Cerebellum (tissue), 4 donors: ENCODE measurements at places on chromosomes 12 and 14.

DNA sequence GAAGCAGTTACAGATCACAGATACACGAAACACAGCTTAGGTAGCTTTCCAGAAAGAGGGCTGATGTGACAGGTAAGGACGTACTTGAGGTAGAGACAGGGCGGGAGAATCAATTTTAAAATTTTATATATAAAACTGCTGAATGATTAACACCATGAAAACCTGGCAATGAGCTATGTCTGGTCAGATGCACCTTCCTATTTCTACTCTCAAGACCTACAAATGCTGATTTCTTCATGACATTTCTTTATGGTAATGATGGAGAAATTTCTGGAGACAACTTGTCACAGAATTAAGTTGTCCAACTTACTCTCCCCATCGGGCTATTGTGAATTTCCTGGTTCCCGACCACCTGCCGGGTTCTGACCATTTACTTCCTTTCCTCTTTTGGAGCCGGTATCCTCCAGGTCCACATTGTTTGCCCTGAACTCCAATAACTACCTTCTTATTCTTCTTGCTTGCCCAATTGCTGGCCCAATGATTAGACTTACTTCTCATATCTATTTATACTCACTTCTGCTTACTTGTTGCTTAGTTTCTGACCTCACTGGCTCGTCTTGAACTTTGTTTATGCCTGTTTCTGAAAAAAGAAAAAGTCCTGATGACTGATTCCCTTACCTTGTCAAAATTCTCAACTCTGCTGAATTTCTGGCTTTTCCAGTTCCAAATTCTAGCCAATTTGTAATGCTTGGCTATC is 12.8 kb upstream of the ATP2B1 start:
- DNase-seq, result no peak

DNA sequence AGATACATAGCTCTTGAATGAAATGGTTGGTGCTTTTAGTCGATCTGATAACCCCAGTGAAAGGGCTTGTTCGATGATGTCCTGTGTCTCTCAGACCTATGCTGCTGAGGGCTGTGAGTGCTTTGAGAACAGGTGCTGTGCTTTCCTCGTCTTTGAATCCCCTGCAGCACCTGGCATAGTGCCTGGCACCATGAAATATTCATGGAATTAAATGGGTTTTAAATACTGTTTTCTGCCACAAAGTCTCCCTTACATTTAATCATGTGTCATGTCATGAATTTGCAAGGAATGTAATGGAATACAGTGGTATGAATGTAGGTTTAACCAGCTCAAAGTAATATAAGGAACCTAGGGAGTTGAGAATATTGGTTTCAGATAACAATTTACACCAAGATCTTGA is 220.5 kb upstream of the PRICKLE1 start:
- DNase-seq, result no peak

GRCh38 chr12:8948701-8949341 is 624 bp downstream of the M6PR start:
- DNase-seq, result peak; percentile 6

GRCh38 chr12:131990066-131990979 is 40.6 kb downstream of the EP400 start:
- no peak for DNase-seq

DNA sequence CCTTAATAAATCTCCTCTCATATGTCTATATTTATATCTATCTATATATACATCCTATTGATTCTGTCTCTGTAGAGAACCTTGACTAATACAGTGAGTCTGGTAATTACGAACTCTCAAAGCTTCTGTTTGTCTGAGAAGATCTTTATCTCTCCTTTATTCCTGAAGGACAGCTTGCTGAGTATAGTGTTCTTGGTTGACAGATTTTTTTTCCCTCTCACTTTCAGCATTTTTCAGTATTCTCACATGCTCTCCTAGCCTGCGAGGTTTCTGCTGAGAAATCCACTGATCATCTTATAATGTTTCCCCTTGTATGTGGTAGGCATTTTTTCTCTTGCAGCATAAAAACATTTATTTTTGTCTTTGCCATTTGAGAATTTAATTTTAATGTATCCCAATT is 67.1 kb downstream of the GPHN start:
- no peak for DNase-seq

DNA sequence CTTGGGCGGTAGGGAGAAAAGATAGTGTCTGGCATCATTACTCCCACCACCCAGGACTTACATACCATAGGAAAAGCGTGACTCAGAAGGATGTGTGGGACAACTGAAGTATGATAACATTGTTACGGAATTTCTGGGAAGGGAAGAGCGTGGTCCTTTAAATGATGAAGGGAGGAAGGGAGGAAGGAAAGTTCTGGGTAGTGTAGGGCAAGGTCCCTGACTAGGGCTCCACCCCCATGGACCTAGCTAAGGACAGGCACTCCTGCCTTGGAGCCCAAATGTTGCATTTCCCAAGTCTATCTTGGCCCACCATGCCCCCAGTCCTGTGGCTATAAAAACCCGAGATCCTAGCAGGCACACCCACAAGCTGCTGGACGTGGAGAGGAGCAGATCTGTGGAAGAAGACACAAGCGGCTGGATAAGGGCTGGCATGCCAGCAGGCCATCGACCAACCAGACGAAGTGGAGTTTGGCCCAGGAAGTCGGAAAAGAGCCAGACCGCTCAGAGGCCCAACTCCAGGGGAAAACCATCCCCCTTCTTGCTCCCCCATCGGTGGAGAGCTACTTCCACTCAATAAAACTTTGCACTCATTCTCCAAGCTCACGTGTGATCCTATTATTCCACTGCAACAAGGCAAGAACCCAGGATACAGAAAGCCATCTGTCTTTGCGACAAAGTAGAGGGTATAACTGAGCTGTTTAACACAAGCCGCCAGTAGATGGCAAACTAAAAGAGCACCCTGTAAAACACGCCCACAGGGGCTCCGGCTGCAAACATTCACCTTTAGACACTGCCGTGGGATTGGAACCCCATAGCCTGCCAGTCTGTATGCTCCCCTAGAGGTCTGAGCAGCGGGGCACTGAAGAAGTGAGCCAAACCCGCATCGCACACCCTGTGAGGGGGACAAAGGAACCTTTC is 23.0 kb upstream of the RAB21 start:
- DNase-seq, result no peak

DNA sequence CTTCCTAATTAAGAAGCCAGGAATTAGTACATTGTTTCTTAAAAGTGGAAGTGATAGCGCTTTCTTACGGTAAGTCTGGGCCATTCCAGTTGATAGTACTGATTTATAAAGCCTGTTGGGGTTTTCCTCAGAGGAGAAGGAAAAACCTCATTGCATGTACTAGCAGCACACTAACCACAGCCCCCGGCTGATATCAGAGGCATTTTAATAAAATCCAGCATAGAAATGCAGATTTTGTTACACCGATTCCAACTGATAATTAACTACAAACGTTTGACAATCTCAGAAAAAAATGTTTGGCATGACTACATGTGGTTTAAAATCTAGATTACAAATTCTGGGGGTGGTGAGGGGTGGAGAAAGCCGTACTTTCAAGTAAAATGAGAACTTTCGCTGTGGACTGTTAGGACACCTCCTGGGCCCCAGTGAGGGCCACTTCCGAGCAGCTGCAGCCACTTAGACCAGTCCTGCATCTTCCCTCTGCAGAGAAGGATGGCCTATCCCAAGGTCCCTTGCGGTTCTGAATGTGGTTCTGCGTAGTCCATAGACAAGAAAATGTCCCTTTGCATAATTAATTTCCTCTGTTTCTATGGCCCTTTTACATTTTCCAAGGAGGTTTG is 374.4 kb downstream of the NUAK1 start:
- DNase-seq, result no peak

DNA sequence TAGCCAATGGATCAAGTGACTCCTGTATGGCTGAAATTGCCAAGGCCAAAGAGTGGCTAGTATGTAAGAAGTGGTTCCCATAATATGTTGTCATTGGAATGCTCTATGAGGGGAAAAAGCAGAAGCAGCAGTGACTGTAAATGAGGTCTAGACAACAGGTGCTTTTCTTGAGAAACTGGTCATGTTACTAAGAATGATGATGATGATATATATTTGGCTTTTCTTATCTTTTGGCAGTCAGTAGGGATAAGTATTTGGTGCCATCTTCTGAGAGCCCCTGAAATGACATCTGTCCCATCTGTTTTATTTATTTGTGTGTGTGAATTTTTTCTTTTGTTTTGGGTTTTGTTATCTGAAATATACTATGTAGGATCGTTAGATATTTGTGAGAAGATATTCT is 141.7 kb downstream of the SYT1 start:
- no peak for DNase-seq

- DNase-seq, result no peak
Measured at GRCh38 chr12:54418441-54419087, 502 bp downstream of the ITGA5 start.

DNA sequence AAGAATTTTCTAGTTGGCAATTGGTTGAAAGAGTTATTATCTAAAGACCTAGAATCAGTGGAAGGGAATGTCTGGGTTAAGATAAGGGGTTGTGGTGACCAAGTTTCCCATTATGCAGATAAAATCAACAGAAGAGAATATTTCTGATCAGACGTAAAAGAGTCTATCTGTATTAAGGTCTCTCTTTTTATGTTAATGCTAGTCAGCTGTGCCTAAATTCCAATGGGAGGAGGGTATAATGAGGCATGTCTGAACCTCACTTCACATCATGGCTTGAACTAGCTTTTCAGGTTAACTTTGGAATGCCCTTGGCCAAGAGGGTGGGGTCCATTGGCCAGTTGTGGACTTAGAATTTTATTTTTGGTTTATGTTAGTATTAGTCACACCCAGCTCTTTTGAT is 34.3 kb upstream of the CHST11 start:
- no peak for DNase-seq

DNA sequence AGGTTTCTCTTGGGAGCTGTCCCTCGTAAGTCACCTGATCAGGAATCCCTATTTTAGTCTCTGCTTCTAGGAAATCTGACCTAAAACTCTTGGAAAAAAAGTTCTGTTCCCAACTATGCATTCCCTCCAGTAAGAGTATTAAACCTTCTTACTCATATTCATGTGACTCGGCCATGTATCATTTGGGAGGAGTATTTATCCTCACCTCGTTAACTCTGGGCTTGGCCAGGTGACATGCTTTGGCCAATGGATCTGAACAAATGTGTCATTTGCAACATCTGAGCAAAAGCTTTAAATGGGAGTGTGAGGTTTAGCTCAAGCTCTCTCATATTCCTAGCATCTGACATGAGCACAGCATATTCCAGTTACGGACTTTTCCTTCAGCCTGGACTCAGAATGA is 226.8 kb downstream of the NUAK1 start:
- no peak for DNase-seq

- no peak for DNase-seq
Measured at GRCh38 chr14:92443167-92443566, 70.4 kb upstream of the RIN3 start.

DNA sequence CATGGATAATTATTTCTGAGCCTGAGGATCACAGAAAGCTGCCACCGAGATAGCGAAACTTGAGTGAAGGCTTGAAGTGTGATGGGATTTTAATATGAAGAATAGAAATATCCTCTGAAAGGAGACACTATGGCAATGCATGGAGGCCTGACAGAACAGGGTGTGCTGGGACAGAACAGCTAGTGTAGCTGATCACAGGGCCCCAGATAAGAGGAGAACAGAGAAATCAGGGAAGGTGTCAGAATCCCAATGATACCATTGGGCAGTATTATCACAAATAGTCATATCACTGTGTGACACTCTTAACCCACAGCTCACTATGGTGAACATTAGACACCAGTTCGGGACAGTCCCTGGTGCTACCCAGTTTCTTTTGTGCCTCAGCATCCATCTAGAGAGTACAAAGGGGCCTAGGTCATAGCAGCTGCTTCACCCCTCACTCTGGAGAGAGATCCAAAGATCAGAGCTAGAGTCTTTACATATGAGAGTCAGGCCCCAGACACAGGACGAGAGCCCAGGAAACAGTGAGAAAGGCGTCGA is 506 bp upstream of the OR10P1 start:
- no peak for DNase-seq

DNA sequence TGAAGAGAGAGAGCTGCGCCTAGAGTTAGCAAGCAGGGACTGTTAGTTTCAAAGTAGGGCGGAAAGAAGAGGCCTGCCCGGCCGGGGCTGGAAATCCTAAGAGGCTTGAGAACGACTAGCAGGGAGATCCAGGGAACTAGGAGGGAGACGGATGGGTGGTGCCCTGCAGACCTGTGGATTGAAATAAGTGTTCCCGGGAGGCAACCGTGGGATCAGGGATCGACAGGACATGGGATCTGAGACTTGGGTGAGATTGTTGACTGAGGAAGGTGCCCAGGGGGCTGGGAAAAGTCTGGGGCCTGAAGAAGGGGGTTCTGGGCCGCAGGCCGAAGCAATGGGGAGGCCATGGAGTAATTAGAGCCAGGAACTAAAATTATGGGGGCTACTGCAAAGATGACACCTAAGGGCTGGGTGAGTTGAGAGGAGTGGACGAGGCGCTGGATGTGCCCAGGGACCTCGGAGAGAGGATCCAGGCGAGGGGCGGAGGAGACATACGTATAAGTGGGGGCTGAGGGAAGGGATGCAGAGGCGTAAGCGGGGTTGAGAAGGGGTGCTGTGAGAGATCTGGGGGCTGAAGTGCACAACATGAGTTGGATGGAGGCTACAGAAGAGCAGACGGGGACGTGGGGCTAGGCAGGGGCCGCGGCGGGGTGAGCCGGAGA is 635 bp downstream of the LTA4H start:
- peak; percentile 29 for DNase-seq

DNA sequence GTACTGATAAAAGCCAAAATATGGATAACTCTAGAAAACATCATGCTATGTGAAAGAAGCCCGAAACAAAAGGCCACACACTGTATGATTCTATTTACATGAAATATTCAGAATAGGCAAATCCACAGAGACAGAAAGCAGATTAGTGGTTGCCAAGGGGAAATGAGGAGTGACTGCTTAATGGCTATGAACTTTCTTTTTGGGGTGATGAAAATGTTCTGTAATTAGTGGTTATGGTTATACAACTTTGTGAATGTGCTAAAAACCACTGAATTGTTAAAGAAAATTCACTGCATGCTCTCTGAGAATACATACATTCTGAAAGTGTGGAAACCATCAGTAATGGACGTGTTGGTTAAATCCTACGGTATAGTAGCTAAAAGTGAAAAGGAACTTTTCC is 39.9 kb upstream of the STON2 start:
- DNase-seq, result no peak

- peak; percentile 66 for DNase-seq
Measured at GRCh38 chr14:63212776-63213500, 8.7 kb downstream of the RHOJ start.

GRCh38 chr12:94566345-94566744 is 84.0 kb downstream of the TMCC3 start:
- no peak for DNase-seq

DNA sequence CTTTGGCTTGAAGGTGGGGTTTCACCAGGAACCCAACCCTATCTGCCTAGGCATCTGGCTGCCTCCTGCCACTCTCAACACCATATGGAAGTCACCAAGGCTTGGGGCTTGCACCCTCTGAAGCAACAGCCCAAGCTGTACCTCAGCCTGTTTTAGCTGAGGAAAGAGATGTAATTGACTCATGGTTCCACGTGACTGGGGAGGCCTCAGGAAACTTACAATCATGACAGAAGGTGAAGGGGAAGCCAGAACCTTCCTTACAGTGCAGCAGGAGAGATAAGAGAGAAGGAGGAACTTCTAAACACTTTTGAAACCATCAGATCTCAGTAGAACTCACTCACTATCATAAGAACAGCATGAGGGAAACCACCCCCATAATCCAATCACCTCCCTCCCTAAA is 26.9 kb downstream of the GLIPR1L1 start:
- no peak for DNase-seq

GRCh38 chr12:65721541-65722190 is 102.6 kb upstream of the HMGA2 start:
- DNase-seq, result no peak
